CD8-positive, alpha-beta T cell (primary cell): ENCODE measurements at places on chromosomes 5 and 9.

GRCh38 chr5:149162401-149163084 is 21.2 kb downstream of the ABLIM3 start:
- no peak for DNase-seq

DNA sequence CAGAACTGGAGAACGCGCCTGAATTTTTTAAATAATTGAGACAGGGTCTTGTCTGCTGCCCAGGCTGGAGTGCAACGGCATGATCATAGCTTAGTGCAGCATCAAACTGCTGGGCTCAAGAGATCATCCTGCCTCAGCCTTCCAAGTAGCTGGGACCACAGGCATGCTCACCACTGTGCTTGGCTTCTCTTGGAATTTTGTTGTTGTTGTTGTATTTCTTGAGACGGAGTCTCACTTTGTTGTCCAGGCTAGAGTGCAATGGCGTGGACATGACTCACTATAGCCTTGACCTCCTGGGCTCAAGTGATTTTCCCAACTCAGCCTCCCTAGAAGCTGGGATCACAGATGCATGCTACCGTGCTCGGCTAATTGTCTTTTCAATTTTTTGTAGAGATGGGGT is 58.4 kb upstream of the DAB2IP start:
- DNase-seq = no peak

DNA sequence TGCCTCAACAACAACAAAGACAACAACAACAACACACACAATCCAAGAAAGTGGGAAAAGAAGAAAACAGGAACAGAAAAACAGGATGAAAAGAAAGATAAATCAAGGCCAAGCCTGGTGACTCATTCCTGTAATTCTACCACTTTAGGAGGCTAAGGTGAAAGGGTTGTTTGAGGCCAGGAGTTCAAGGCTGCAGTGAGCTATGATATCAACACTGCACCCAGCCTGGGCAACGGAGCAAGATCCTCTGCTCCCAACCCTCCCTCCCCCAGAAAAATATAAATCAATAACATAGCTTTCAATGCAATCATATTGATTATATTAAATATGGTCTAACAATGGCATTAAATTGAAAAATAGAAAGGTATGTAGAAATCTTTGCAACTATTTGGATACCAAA is 32.1 kb downstream of the CENPK start:
- no peak for DNase-seq

- DNase-seq = no peak
Observed at GRCh38 chr9:80061096-80061495, 489.3 kb downstream of the TLE4 start.

DNA sequence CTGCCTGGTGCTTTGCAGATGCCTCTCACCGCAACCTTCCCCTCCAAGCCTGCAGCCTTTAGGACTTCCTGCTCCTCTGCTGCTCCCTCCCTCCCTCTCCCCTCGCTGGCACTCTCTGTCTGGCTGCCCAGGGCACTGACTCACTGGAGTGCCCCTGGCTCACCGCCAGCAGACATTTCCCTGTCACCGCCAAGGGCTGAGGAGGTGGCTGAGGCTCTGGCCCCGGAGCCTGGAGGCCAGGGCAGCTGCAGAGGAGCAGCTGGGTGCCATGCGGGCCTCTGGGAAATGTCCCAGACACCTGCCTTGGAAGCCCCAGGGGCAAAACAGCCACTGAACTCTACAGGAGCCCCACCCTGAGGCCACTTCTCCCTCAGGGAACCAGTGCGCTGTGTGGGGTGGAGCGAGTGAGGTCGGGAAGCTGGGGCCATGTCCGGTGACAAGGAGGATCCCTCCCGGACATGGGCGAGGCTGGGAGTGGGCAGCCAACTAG is 53.4 kb downstream of the TENT4A start:
- peak; percentile 41 for DNase-seq

DNA sequence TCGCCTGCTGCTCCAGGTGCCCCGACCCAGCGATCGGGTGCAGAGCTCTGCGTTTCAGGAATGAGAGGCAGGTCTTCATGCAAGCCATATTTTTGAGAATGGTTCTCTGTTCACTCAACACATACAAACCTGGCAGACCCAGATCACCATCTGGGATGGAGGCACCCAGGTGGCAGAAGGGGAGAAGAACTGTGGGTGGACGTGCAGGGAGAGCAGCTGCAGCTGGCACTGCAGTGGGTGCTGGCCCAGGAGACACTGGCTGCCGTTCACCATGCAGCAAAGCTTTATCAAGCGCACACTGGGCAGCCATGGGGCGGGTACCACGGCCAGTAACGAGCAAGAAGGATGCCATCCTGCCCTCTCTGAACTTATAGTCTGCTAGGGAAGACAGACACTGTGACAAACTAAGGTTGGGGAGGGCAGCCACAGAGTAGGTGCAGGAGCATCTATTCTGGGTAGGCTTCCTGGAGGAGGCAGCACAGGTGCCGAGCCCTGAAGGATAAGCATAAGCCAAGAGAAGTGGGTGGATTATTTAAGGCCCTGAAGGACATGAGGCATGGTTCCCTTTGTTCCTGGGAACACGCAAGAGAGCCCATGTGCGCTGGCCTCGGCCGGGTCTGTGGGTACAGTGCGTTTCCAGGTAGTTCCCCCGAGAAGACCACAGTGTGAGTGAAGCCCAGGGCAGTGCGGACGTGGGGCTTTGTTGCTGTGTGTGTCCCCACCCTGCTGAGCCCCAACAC is 46.2 kb upstream of the FCN2 start:
- DNase-seq = no peak

GRCh38 chr9:120924698-120925534 is 1.7 kb downstream of the TRAF1 start:
- peak; percentile 85 for DNase-seq

DNA sequence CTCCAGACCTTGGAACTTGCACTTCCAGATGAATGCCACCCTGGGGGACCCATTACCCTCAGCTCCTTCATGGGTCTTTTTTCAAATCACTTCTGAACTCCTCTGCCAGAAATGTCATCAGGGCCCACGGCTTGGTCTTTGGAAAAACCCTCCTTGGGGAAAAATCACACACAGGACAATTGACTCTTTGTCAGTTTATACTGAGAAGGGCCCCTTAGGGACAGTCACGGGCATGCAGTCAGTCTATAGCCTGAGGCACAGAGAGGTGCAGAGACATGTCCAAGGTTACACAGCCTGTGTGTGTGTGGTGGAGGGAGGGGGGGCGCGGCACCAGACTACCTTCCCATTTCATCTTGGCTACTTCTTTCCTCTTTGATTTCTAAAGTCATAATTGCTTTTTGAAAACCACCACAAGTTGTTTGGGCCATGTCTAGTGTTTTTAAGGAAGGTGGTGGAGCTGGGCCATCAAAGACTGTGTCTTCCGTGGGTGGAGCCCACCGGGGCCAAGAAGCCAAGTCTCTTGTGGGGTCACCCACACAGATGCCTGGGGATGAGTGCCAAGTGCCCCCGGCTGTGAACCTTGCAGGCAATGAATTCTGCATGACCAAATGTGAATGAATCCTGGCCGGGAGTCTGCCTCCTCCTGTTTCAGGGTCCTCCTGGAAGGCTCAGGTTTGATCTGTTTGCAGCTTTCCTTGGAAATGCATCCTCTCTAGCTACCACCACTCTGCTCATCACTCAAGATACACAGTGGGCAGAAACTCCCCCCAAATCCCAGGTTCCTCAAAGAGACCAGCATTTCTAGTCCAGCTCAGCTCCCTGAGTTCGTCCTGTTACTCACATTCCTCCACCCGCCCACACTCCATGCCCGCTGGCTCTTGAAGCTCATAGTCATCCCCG is 200.1 kb upstream of the TBC1D2 start:
- DNase-seq = no peak

DNA sequence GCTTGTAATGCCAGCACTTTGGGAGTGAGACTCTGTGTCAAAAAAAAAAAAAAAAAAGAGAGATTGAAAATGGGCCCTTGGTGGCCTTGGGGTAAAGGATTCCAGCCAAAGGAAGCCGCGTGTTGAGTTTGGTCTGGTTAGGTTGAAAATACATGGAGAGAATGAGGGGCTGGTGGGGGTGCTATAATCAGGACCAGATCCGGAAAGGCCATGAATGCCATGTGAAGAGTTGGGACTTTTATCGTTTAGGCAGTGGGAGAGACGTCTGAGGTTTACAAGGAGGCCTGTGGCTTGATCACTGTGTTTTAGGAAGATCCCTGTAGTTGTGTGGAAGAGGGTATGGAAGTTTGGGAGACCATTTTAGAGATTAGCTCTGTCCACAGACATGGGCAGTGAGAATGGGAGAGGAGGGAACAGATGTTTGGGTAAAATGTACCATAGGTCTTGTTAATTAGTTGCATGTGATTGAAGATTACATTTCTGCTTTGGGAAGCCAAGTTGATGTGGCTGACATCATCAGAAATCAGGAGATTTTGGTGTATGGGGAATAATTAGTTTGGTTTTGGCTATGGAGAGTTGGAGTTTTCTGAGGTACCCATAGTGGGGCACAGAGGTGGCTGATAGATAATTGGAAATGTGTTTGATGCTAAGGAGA is 3.5 kb downstream of the MSANTD3 start:
- DNase-seq = no peak

- DNase-seq = no peak
Observed at GRCh38 chr5:157339409-157339808, 73.5 kb downstream of the CYFIP2 start.

DNA sequence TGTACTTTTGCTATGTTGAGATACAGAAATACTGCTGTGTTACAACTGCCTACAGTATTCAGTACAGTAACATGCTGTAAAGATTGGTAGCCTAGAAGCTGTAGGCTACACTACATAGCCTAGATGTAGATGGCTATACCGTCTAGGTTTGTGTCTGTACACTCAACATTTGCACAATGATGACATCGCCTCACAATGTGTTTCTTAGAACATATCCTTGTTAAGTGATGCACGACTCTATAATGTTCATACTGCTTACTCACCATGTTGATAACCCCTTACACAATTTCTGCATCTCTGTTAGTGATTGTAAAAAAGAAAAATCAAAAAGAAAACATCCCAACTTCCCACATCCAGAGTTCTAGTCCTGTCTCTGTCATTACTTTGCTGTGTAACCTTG is 450.0 kb downstream of the CCDC171 start:
- no peak for DNase-seq

DNA sequence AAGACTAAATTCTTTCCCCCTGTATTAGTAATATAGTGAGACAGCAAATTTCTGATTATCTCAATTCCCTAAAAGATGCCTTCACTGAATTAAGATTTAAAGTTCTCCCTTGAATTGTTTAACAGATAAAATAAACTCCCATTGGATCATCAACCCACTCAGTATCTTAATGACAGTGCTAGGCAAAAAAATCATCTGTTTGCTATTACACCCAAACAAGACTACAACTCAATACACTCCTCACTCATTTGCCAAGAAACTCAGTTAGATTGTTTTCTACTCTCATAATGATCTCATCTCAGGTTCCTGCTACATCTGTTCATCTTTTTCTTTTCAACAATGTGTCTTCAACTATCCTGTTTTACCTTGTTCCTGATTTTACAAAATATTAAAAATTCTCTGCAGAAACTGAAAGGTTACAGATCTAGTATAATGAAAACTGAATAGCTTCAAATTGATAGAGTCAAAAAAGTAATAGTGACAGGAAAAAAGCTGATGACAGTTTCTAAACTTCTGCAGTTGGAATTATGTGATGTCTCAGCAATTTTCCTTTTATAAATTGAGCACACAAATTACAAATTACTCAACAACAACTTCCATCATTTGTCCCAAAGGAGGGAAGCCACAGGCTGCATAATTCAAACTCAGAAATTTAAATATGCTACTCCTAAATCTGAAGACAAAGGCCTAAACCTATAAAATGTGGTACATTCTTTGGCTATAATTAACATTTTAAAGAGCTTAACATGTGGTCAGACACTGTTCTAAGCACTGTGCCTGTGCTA is 39.4 kb downstream of the HOMER1 start:
- no peak for DNase-seq

- DNase-seq = peak; percentile 14
Observed at GRCh38 chr9:124769549-124770358, 1.4 kb downstream of the NR6A1 start.

- no peak for DNase-seq
Observed at GRCh38 chr5:156522651-156523529, 195.9 kb downstream of the SGCD start.

DNA sequence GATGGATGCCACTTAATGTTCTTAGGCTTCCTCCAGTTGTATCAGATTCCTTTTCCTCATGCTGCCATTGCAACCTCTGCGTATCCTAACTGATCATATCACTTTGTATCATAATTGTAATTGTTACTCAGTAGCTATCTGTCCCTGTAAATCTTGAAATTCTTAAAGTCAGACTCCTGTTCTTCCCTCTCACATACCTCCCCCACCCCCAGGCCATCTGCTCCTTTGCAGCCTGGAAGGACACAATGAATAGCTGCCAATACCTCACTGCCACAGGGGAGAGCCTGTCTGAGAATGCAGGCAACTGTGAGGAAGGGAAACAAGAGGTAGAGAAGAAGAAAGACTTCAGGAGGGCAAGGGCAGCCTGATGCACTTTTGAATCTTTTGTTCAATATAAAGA is 228.5 kb downstream of the ENC1 start:
- no peak for DNase-seq

DNA sequence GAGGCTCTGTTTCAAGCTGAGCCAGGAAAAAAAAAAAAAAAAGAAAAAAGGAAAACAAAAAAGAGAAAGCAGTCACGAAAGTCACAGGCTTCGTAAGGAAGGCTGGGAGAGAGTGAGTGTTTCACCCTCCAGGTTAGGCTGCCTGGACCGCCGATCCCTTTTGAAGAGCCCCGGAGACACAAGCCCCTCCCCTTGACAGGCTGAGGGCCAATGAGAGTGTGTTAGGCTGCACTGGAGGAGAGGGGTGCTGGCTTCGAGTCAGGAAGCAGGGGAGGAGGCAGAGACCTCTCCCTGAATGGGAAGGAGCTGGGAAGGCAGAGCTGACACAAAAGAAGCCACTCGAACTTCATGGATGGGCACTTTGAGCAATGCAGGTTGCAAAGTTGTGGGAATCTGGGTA is at the start of gene NMUR2:
NMUR2 (minus strand) TSS at position 135 of the 400 bp plus-strand sequence. CDS start 166 bp downstream, outside the sequence.
- no peak for DNase-seq

DNA sequence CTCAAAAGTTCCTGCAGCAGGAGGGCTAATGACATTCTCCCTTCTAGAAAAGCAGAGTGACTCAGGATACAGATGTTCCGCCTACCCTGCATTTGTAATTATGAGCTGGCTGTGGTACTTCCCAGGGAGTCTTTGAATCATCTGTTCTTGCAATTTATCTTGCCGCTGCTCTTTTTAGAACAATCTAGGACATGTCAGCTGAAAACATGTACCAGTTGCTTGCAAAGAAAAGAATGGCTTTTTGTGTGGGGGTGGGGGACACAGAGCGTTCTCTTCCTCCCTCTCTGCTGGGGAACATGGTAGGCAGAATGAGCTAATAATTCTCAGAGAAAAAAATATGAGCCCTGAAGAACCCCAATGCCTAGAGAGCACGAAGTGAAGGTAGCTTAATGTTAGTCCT is 51.7 kb upstream of the TUT7 start:
- no peak for DNase-seq
